ENCODE measurements at places on chromosomes 1 and 21. TPM values are rescaled to one million over a fixed set of nuclear protein-coding genes. Genes with fewer than 3 reads are reported as not detected.
A peak's percentile ranks its signal among the peaks of the same experiment; 100 is the strongest.

SPRR1A gene
- not detected for total RNA-seq

SH2D1B gene
- 0.11 TPM for total RNA-seq

GRCh38 chr1:200400556-200400955, 9.3 kb downstream of the ZNF281 start:
- no peaks in the 10 kb centered on the region for H3K27me3 ChIP-seq
- no peak for DNase-seq
- H3K27ac ChIP-seq, result no peak overlapping the region
- H3K36me3 ChIP-seq, result peaks cover 18% of the 10 kb centered on the region
- no peak overlapping the region for H3K4me3 ChIP-seq

DNA sequence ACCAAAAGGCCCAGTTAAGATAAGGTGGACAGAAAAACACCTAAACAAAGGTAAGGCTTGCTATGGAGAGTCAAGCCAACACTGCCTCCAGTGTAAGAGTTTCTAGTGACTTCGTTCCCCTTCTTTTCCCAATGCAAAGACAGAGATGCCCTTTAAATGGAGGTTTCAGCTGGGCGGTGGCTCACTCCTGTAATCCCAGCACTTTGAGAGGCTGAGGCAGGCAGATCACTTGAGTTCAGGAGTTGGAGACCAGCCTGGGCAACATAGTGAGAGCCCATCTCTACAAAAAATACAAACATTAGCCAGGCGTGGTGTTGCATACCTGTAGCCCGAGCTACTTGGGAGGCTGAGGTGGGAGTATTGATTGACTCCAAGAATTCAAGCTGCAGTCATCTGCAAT, 24.0 kb upstream of the COL6A1 start:
- no peak for DNase-seq
- peak overlapping the region; percentile 74 for H3K27ac ChIP-seq
- no peaks in the 10 kb centered on the region for H3K27me3 ChIP-seq
- H3K4me1 ChIP-seq, result peaks cover 50% of the 10 kb centered on the region
- H3K4me3 ChIP-seq, result no peak overlapping the region

MAPKAPK2 gene
- total RNA-seq, result 215 TPM

DNA sequence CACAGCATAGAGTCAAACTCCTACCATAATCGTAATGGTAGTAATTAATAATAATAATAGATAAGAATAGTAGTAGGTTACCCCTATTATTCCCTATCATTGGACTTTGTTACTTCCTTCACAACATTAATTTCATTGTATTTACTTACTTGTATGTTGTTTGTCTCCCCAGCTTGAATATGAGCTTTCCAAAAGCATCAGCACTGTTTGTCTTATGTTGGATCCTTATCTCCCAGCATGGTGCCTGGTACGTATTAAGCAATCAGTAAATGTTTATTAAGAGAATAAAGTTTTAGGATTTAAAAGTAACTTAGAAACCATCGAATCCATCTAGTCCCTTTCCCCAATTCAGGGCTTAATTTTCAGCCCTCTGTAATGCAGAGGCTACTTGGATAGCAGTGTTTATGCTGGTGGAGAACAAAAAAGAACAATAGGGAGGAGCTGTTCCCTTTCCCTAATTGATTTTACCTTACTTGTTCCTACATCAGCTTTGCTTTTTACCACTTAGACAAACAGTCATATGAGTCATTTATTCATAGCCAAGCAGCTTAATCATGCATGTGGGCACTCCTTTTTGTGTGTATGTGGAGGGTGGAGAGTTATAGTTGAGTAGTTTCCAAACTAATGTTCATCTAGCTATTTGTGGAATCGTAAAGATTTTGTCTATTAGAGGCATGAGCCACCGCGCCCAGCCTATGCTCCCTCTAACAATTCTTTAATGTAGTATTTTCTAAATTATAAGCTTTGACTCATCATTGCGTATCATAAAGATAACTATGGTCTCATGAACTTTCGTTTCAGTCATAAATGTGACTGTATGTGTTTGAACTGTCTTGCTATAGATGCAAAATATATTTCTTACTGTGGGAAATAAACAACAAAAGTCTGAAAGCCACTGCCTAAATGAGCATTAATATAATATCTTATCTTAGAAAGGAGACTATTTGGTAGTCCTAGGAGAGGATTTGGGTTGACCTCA, 20.9 kb upstream of the DR1 start:
- no peaks in the 10 kb centered on the region for H3K36me3 ChIP-seq
- H3K4me1 ChIP-seq, result no peaks in the 10 kb centered on the region
- no peak overlapping the region for H3K27ac ChIP-seq
- H3K4me3 ChIP-seq, result no peak overlapping the region
- no peaks in the 10 kb centered on the region for H3K27me3 ChIP-seq
- DNase-seq, result no peak

GRCh38 chr1:157035121-157035520, 10.4 kb downstream of the ARHGEF11 start:
- H3K27ac ChIP-seq, result no peak overlapping the region
- no peak overlapping the region for H3K4me3 ChIP-seq
